ENCODE measurements at places on chromosomes 7 and 10.

DNA sequence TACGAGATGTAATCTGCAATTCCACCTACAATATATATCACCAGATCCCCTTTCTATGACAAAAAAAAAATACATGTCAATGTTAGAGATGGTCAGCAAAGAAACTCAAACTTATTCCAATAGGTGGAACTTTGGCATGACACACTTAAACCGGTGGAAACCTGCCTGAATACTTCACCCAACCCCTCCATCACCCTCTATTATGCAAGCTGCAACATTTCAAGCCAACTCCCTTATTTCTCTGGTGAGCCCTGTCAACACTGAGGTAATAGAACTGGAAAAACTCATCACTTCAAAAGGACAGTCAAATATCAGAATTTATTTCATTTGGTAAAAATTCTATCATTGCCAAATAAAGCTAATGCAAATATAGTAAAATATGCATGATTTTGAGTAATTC, 3.6 kb downstream of the ZNF438 start:
- no peak for DNase-seq

- no peak for DNase-seq
Measured at GRCh38 chr7:18191862-18192625, 164.4 kb upstream of the PRPS1L1 start.

- no peak for DNase-seq
Measured at GRCh38 chr10:18293536-18294510, 153.6 kb downstream of the CACNB2 start.

DNA sequence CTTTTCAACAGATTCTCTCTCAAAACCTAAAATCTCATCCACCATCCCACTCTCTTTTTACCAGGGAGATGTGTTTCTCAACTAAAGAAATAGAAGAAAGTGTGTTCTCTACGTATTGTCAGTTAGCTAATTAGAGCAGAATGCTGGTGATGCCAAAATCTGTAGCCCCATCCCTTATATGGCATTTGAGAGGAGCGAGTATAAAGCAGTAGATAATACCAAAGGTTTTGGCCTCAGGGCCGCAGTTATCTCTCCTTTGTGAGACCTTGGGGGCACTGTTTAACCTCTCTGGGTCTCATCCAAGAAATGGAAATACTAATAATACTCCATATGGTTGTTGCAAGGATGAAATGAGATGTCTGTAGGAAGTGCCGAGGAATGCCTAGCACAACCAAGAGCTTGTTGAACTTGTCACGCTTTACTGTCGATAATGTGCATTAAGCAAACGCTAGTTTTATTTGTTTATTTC, 456 bp upstream of the DLD start:
- DNase-seq: no peak

GRCh38 chr10:131517781-131518180, 206.3 kb upstream of the TCERG1L start:
- no peak for DNase-seq

All from stimulated activated CD8-positive, alpha-beta memory T cell treated with anti-CD3 and anti-CD28 coated beads, Interleukin-7, amount 100 ng/mL, for 48 hours (primary cell).